ENCODE measurements at places on chromosomes 11 and 22.
A peak's percentile ranks its signal among the peaks of the same experiment; 100 is the strongest.

DNA sequence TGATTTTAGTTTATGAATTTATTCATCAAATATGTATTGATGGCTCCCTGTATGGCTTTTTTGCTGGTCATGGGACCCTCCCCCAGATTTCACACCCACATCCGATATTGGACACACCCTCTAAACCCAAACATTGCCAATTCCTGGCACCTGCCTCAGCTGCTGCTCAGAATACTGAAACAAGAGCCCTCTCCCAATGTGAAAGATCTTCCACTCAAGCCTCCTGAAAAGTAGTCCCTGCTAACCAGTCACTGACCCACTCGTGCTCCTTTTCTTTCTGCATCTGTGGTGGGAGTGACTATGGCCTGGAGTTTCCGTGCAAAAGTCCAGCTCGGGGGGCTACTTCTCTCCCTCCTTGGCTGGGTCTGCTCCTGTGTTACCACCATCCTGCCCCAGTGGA, at the start of gene CLDN25:
TSS of gene CLDN25 (plus strand) at position 301 of the 400 bp plus-strand sequence. CDS start at position 301, 0 bp downstream.
- DNase-seq = no peak

GRCh38 chr22:23504516-23504915, 75.6 kb downstream of the IGLL1 start:
- peak; percentile 60 for DNase-seq

DNA sequence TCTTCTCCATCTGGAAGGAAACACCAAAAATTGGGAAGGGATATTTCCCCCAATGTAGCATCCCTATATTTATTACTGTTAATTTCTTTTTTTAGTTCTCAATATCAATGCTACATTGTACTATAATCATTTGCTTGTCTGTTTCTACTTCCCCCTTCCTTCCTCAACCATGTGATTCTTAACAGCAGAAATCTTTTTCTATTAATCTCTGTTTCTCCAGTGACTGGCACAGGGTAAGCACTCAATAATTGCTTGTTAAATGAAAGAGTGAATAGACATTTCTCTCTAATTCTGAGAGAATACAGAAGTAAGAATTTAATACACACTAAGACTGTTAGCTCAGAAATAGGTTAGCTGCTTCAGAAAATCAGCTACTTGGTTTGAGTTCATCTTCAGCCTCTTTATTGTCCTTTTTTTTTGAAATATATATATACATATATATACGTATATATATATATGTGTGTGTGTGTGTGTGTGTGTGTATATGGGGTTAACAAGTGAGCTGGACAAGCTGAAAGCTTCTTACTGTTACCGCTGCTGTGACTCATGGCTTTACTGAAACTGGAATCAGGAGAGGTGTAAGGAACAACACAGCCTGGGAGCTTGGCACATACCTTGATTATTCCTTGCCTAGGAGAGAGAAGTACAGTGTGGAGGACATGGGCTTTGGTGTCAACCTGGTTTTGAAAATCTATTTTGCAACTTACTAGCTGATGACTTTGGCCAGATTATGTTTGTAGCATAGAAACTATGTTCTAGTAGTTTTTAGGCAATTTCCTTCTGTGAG, 26.2 kb upstream of the PDE3B start:
- no peak for DNase-seq

GRCh38 chr22:24066865-24067264, 55.8 kb downstream of the CABIN1 start:
- DNase-seq = no peak

- peak; percentile 63 for DNase-seq
These were observed 6.3 kb downstream of the FXYD2 start for GRCh38 chr11:117818041-117818873.

DNA sequence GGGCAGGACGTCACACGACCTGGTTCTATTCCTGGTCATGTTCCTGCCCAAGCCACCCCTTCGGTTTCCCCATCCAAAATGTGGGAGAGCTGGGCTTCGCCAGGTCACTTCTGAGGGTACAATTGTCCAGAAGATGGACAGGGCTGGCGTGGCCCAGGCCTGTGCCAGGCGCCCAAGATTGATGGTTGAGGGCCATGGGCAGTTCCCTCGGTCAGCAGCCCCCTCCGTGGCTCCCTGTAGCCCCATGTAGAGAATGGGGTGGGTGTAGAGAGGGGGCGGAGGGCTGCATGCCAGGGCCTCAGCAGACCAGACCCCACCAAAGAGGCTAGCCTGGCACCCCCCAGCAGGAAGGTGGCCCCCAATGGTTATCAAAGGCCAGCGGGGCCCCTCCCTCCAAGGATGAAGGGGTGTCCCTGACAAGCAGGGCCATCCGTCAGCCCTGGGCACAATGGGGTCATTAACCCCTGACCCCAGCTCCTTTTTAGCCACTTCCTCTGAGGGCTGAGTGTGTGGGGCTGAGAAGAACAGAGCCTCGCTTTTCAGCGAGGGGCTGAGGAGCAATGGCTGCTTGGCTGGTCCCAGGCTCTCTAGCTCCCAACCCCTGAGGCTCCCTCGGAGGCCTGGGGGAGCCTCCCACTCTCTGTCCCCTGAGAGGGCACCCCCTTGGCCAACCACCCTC, 11.0 kb upstream of the PICK1 start:
- DNase-seq = no peak

- peak; percentile 40 for DNase-seq
These were observed 628.4 kb downstream of the BRD1 start for GRCh38 chr22:49199224-49199623.

- no peak for DNase-seq
These were observed 99.6 kb downstream of the PGR start for GRCh38 chr11:101030015-101030414.

- DNase-seq = no peak
These were observed 13.4 kb upstream of the CREB3L1 start for GRCh38 chr11:46264030-46264429.

- no peak for DNase-seq
These were observed 209.5 kb downstream of the NTM start for GRCh38 chr11:131579932-131580387.

GRCh38 chr22:37560608-37561211, 430 bp downstream of the CDC42EP1 start:
- peak; percentile 87 for DNase-seq

DNA sequence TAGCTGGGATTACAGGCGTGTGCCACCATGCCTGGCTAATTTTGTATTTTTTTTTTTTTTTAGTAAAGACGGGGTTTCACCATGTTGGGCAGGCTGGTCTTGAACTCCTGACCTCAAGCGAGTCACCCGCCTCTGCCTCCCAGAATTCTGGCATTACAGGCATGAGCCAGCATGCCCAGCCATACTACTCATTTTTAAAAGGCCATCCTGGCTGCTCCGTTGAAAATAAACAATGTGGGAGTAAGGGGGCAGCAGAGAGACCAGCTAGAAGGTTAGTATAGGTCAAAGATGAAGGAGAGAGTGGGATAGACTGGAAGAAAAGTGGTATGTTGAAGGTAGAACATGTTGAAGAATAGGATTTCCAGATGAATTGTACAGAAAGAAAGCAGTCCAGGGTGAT, 17.6 kb upstream of the LIN7C start:
- DNase-seq = no peak
